ENCODE measurements at places on chromosomes 1 and 21. TPM values are rescaled to one million over a fixed set of nuclear protein-coding genes. Genes with fewer than 3 reads are reported as not detected.

Gene TNFRSF4
- 0.62 TPM for total RNA-seq

DNA sequence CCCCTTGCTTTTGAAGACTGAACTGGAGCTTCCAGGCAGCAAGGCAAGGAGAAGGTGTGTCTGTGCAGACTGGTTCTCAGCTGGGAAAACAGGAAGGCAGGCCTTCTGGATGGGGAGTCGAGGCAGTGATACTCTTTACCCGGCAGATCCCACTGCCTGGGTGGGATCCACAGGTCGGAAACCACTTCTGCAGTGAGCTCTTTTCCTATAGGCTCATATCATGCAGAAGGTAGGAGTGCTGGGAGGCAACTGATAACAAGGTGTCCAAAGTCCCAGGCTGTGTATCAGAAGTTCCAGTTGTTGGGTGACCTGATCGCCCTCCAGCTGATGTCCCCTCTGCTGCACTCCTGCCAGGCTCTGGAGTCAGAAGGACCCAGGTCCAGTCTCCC lies 17.1 kb downstream of the ACOT11 start:
- H3K4me1 ChIP-seq, result no peaks in the 10 kb centered on the region
- DNase-seq, result no peak
- H3K36me3 ChIP-seq, result no peaks in the 10 kb centered on the region
- H3K4me3 ChIP-seq, result no peak overlapping the region
- H3K27ac ChIP-seq, result no peak overlapping the region

Gene ZSCAN20
- total RNA-seq, result 6.9 TPM

DNA sequence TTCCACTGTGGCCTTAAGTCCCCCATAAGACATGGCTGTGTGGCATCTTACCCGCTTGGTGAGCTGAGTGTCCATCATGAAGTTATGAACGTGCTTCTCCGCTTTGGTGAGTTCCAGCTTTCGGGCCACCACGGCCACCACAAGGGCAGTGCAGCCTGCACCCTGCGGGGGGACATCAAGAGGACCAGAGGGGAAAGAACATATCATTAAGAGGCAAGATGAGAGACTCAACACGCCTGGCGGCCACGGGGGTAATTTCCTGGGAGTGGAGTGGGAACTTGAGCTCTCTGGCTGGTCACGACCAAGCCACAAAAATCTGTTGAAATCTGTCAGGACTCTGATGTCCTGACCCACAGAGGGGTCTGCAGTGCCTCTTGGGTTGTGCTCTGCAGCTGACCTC lies 117.9 kb upstream of the ADAR start:
- H3K4me3 ChIP-seq, result no peak overlapping the region
- no peaks in the 10 kb centered on the region for H3K4me1 ChIP-seq
- no peak for DNase-seq
- H3K36me3 ChIP-seq, result no peaks in the 10 kb centered on the region

DNA sequence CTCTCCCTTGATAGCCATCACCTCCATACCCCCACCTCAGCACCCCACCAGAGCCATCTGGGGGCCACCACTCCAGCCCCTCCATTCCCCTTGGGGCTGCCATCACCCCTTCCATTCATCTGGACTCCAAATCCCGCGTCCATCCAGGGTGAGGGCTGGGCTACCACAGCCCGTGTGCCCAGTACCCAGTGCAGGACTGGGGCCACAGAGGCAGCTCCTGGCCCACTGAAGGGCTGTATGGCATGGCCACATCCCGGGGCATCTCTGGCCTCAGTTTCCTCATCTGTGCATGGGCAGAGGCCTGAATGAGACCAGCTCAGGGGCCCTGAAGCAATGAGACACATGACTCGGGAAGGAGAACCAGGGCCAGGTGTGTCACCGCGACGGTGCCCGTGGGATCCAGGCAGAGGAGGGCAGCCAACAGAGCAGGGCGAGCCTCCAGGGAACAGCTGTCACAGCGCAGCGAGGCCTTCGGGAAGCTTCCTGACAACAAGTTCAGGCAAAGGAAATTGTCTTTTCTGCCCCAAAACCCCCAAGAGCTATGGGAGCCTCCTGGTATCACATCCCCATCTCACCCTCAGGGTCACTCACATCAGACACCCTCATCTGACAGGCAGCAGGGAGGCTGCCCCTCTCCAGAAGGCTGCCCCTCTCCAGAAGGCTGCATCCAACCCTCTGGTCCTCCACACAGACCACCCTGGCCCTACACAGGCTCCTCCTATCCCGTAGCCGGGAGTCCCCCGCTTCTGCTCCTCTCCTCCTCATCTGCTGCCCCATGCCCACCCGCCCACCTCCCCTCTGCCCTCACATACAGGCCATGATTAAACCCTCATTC lies 76.3 kb downstream of the MEGF6 start:
- no peaks in the 10 kb centered on the region for H3K36me3 ChIP-seq
- peaks cover 10% of the 10 kb centered on the region for H3K4me1 ChIP-seq
- H3K27ac ChIP-seq, result no peak overlapping the region

DNA sequence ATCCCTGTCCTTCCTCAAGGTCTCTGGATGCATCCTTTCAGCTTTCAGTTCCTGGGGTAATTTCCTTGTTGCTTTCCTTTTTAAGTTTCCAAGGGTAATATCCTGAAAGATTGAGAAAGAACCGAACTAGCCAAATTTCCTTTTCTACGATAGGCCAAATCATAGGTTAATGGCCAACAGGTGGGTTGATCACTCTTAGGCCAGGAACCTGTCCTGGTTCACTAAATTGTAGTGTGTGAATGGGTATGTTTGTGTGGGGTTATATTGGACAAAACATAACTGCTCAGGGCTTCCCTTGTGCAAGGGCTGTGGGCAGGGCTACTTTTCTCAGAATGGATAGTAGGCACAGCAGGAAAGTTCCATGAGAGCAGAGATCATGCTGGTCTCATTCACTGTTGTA lies 17.1 kb downstream of the UBE2T start:
- no peak for DNase-seq
- no peaks in the 10 kb centered on the region for H3K36me3 ChIP-seq
- H3K4me3 ChIP-seq, result no peak overlapping the region
- peaks cover 2% of the 10 kb centered on the region for H3K27me3 ChIP-seq
- H3K27ac ChIP-seq, result no peak overlapping the region

- no peaks in the 10 kb centered on the region for H3K36me3 ChIP-seq
- H3K27me3 ChIP-seq, result peaks cover 3% of the 10 kb centered on the region
- no peak overlapping the region for H3K4me3 ChIP-seq
- no peak overlapping the region for H3K27ac ChIP-seq
- DNase-seq, result no peak
Observed at GRCh38 chr1:4027008-4027407, 126.9 kb upstream of the C1orf174 start.
